NCI-H2081 (cell line): ENCODE measurements at places on chromosomes 1 and 21.

DNA sequence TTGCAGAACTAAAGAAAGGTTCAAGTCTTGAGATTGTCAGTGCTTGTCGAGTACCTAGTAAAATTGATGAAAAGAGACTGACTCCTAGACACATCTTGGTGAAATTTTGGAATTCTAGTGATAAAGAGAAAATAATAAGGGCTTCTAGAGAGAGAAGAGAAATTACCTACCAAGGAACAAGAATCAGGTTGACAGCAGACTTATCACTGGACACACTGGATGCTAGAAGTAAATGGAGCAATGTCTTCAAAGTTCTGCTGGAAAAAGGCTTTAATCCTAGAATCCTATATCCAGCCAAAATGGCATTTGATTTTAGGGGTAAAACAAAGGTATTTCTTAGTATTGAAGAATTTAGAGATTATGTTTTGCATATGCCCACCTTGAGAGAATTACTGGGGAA, 16.3 kb downstream of the L1TD1 start:
- no peak for DNase-seq

- no peak for DNase-seq
These were observed 62.3 kb downstream of the KAZN start for GRCh38 chr1:14660801-14661200.

- DNase-seq = no peak
These were observed 40.1 kb downstream of the EVA1C start for GRCh38 chr21:32452641-32453040.

GRCh38 chr1:234619071-234619480, 9.1 kb upstream of the IRF2BP2 start:
- peak; percentile 65 for DNase-seq

- no peak for DNase-seq
These were observed at the start of gene IL19 for GRCh38 chr1:206770531-206771337. Gene IL19 (plus strand): TSS chr1:206770773. CDS start chr1:206836663, 65,890 bp downstream.

DNA sequence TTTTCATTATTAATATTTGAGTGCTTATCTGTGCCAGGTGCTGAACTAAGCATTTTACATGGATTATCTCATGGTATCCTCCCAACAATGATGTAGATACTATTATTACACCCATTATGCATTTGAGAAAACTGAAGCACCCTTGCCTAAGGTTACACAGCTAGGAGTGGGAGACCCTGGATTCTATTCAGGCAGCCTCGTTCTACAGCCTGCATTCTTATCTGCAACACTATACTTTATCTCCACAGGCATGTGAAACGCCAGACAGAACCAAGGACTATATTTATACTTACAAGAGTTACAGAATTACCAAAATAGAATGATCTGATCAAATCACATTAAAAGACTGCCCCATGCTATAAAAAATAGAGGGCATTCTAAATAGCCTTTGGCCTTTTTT, 22.4 kb downstream of the LPAR3 start:
- no peak for DNase-seq

- DNase-seq = no peak
These were observed 31.2 kb downstream of the PLA2G4A start for GRCh38 chr1:186859995-186860394.

GRCh38 chr1:10694274-10694632, 102.2 kb downstream of the CASZ1 start:
- DNase-seq = no peak

- peak; percentile 18 for DNase-seq
These were observed 258.9 kb downstream of the SETD4 start for GRCh38 chr21:35801391-35801790.

DNA sequence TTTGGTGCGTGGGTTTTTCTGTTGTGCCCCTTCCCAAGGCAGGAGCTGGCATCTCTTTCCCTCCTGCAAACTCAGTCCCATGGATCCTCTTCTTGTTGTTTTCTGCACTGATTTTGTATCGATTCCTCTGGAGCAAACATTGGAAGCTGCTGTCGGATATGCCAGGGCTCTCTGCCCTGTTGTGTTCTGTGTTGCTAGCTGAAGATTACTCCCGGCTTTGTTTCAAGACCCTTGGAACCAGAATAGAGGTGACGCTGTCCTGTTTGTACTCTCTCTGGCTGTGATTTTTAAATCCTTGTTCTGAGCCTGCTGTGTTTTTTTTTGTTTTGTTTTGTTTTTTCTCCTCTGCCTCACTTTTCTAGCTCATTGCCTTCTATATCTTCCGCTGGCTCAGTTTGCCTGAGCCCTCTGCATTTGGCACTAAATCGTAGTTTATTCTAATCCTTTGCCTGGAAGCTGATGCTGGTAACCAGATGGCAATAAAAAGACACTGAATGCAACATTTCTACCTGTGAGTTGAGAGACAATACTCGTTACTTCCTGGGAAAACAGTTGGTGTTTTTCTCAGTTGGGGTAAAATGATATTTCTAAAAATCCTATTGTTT, 67.0 kb downstream of the BACH1 start:
- DNase-seq = no peak

DNA sequence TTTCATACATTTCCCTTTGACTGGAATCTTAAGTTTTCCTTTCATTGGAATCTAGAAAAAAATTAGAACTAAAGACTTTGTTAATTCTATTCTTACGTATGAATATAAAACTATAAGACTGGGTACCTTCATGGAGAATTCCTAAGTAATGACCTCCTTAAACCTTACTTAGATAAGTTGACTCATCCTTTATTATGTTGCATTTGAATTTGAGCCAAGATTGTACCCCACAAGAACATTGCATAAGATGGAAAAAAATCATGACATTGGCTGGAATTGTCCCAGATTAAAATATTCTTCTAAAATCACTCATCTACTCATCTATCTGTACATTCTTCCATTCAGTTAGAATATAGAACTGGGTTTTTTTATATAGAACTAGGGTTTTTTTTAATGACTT, 137.4 kb downstream of the C1orf21 start:
- DNase-seq = no peak

GRCh38 chr1:183696981-183697380, 43.9 kb upstream of the APOBEC4 start:
- DNase-seq = no peak
